ENCODE measurements at places on chromosomes 12 and 14.

GRCh38 chr14:81582420-81582819 lies 48.8 kb upstream of the SEL1L start:
- DNase-seq = no peak

- DNase-seq = no peak
Observed at GRCh38 chr14:68450391-68451120, 342.3 kb downstream of the ZFP36L1 start.

DNA sequence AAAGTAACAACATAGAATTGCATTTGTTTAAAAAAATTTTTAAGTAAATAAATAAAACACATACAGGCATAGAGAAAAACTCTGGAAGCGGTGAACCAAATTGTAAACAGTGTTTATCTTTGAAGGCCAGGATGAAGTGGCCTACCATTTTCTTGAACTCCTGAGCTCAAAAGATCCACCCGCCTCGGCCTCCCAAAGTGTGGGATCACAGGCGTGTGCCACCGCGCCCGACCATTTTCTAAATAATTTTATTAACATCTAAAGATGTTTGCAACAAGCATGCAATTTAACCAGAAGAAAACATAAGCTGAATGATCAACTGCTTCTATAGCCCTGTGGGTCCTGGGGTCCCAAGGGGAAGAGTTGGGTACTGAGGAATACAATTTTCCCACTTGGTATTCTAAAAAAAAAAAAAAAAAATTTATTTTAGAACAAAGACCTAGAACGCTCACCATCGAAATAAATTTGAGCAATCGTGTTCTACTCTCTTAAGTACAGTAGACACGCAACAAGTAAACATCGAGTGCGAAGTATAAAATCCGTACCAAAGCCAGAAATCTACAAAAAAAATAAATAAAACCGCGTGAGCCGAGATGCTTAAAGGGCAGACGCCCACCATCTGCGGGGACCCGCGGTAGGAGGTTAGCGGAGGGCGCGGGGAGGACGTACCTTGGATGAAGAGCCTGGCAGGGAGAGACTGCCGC lies 484 bp downstream of the MIS18BP1 start:
- no peak for DNase-seq

GRCh38 chr12:80422550-80422949 lies 21.5 kb upstream of the PTPRQ start:
- DNase-seq = no peak

- DNase-seq = no peak
Observed at GRCh38 chr12:124344526-124344925, 49.6 kb downstream of the RFLNA start.

GRCh38 chr12:12446786-12447185 lies 89.9 kb downstream of the BORCS5 start:
- DNase-seq = no peak

DNA sequence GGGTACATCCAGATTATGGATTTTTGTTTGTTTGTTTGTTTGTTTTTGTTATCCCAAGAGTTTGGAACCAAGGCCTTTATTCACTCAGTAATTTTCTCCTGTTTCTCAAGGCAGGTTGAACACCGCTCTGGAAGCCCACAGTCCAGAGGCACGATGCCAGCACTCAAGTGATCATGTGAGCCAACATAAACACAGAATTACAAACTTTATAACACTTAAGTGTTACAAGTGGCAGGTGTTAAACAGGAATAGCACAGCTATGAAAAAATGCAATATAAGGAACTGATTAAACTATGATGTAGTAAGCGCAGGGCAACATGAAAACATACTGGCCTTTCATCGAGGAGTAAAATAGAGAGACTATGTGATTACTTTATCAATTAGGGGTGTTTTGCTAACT lies 1885.8 kb upstream of the SEL1L start:
- DNase-seq = no peak

GRCh38 chr14:95460647-95461478 lies 55.6 kb downstream of the SYNE3 start:
- no peak for DNase-seq

GRCh38 chr14:95267306-95267705 lies 52.4 kb downstream of the CLMN start:
- no peak for DNase-seq

- DNase-seq = no peak
Observed at GRCh38 chr14:79598339-79598738, 613.0 kb downstream of the DIO2 start.

Measured in H1 (cell line).